Placental pericyte (primary cell): ENCODE measurements at places on chromosomes 2 and 18. TPM values are rescaled to one million over a fixed set of nuclear protein-coding genes. Genes with fewer than 3 reads are reported as not detected.

CHRNG gene
- total RNA-seq: not detected in 2 replicates

ATP6V1B1 gene
- total RNA-seq: 1.9 TPM in 1 of 2 replicates, not detected in the other

ALLC gene
- not detected in 2 replicates for total RNA-seq

LRRC30 gene
- not detected in 2 replicates for total RNA-seq

EGR4 gene
- total RNA-seq: not detected in 2 replicates

ANKRD62 gene
- not detected in 2 replicates for total RNA-seq

RGPD3 gene
- 0.22 and 0.29 TPM in 2 replicates for total RNA-seq

GKN2 gene
- total RNA-seq: 0.22 TPM in 1 of 2 replicates, not detected in the other

NEMP2 gene
- 6.1 and 12.2 TPM in 2 replicates for total RNA-seq

FLACC1 gene
- total RNA-seq: 0.44 and 1.4 TPM in 2 replicates

TMEM37 gene
- total RNA-seq: 0.29 and 0.66 TPM in 2 replicates

DNAJC5G gene
- total RNA-seq: not detected in 2 replicates

CYP1B1 gene
- 11.5 and 70.2 TPM in 2 replicates for total RNA-seq

CERKL gene
- total RNA-seq: 0.14 TPM in 1 of 2 replicates, not detected in the other

CD8B2 gene
- total RNA-seq: not detected in 2 replicates

GREB1L gene
- total RNA-seq: 0.44 and 5.3 TPM in 2 replicates

PER2 gene
- 5.9 and 9.4 TPM in 2 replicates for total RNA-seq

ZNF532 gene
- total RNA-seq: 55.6 and 94.6 TPM in 2 replicates
